Testis (tissue), 5 donors: ENCODE measurements at places on chromosomes 7 and 10. TPM values are rescaled to one million over a fixed set of nuclear protein-coding genes. Genes with fewer than 3 reads are reported as not detected.
A peak's percentile ranks its signal among the peaks of the same experiment; 100 is the strongest.

DNA sequence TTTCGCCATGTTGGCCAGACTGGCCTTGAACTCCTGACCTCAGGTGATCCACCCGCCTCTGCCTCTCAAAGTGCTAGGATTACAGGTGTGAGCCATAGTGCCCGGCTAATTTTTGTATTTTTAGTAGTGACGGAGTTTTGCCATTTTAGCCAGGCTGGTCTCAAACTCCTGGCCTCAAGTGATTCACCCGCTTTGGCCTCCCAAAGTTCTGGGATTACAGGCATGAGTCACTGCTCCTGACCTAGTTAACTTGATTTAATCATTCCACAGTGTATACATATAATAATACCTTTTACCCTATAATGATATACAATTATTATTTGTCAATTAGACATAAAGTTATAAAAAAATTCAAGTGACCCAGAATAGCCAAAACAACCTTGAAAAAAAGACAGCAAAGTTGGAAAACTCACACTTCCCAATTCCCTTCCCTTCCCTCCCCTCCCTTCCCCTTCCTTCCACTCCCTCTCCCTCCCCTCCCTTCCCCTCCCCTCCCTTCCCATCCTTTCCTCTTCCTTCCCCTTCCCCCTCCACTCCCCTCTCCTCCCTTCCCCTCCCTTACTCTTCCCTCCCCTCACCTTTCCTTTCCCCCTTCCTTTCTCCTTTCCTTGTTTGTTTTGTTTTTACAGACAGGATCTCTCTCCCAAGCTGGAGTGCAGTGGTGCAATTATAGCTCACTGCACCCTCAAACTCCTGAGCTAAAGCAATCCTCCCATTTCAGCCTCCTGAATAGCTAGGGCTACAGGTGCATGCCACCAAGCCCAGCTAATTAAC is 14.8 kb upstream of the ZMIZ2 start:
- DNase-seq = no peak

GRCh38 chr7:38040831-38041230 is 120.4 kb downstream of the EPDR1 start:
- no peak for DNase-seq

HOGA1 gene
- total RNA-seq = 0.55 TPM

CPA1 gene
- 3.9 TPM for total RNA-seq

GRCh38 chr7:130733931-130734814 is at the start of gene KLF14:
KLF14 (minus strand) TSS chr7:130734207; CDS start chr7:130734033, 174 bp downstream.
- peak; percentile 51 for DNase-seq

DNA sequence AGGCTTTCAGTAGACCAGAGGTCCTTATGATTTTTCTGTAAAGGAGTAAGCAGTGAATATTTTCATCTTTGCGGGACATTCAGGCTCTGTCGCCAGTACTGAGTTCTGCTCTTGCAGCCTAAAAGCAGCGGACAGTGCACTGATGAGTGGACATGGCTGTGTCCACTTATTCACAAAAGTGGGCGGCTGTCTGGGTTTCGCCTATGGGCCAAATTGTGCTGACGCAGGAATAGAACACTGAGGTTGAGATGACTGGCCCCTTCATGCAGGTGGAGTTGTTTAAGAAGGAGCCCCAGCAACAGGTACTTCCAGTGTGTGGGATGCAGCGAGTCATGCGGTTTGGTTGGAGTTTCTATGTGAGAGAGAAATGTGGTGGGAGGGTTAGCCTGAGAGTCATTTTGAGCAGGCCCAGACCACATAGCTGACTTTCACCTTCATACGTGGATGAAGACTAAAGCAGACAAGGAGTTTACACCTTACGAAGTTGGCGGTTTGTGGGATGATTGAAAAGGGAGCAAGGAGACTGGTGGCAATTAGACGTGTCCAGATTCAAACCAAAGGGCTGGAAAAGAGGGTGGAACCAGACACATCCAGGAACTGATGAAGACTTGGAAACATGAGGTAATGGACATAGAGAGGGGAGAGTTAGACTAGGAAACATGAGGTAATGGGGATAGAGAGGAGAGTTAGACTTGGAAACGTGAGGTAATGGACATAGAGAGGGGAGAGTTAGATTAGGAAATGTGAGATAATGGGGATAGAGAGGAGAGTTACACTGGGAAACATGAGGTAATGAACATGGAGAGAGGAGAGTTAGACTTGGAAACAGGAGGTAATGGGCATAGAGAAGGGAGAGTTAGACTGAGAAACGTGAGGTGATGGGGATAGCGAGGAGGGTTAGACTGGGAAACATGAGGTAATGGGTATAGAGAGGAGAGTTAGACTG is 38.2 kb downstream of the WDR37 start:
- DNase-seq = no peak

TMEM229A gene
- total RNA-seq = 51.0 TPM
